IPS DF 19.7 (cell line): ENCODE measurements at places on chromosomes 11 and 22.

DNA sequence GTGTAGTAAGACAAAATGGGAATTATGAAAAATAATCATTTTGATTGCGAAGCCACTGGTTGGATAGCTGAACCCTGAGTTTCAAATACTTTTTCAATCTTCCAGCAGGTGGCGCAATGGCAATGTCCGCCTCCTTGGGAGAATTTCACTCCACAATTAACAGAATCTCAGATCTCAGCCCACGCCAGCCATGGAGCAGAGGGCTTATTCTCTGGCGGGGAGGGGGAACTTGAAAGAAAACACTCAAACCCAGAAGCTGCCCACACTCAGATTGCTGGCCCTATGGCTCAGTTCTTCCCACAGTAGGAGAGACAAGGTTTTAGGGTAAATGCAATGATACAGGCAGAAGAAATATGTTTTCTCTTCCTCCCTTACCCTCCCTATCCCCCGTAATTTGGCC lies 38.7 kb upstream of the RCN1 start:
- no peak for DNase-seq

- no peak for DNase-seq
These were observed 20.5 kb upstream of the MPPED1 start for GRCh38 chr22:43391306-43391705.

GRCh38 chr11:59254286-59254685 lies 41.6 kb upstream of the MPEG1 start:
- no peak for DNase-seq

DNA sequence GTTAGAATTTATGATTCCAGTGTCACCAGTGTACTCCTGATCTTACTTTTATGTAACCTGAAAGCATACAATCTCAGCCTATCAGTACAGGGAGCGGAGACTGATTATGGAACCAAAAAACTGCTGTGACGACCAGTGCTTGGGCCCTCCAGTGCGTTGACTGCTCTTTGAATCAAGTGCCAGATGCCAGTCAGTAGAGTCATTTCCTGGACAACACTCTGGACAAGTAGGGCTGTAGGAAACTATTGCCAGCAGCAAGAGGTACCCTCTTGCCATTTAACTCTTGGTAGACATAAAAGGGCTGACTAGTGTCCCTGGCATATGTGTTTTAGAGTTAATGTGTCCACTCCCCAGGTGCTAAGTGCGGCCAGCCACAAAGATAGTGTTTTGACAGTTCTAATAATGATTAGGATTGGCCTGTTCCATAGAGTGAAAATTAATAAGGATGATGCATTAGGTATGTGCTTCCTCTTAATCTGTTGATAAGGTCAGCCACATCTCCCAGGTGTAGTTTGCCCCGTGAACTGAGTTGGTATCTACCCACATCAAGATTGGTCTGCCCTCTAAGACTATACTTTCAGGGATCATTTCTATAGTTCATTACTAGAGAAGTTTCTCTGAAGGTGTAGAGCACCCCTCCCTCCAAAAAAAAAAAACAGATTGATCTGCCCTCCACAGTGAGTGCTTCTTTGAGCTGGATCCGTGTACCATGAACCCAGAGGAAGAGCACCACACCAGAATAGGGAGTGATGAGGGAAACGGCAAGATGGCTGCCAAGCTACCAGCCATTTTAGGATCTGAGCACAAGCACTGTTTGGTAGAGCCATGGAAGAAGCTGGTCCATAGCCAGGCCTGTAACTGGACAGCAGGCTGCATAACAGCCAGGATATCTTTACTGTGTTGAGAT lies 20.7 kb upstream of the AIFM3 start:
- DNase-seq, result no peak

GRCh38 chr11:115664313-115664712 lies 160.1 kb upstream of the CADM1 start:
- no peak for DNase-seq

GRCh38 chr11:73410627-73411026 lies 34.4 kb downstream of the RELT start:
- no peak for DNase-seq
